NCI-H187 (cell line): ENCODE measurements at places on chromosomes 11 and 22.
A peak's percentile ranks its signal among the peaks of the same experiment; 100 is the strongest.

- DNase-seq: no peak
Measured at GRCh38 chr11:88312628-88313027, 24.9 kb downstream of the CTSC start.

DNA sequence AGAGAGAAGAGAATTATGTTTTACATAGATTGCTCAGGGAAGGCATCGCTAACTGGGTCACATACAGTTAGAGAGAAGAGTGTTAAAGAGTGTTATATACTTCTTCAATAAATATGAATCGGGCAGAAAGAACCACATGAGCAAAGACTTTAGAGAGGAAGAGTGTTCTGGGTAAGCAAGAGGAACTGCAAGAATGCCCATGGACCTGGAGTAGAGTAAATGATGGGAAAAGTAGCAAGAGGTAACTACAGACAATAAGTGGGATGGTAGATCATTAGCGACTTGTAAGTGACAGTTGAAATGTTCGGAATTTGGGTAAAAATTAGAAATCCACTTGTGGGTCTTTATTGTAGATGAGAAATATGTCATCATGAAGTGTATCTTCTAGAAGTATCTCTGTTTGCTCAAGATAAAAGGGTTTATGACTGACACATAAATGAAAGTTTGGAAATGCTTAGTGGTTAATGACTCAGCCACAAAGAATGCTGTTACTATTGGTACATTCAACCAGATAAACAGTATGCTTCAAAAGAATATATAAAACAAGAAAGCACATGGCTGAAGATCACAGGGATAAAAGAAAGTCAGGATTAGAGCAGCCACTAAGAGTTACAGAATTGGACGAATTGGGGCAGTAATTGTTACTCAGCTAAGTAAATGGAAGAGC, 229.3 kb downstream of the CASP12 start:
- DNase-seq: no peak

- peak; percentile 46 for DNase-seq
Measured at GRCh38 chr11:27698872-27699241, 1.4 kb downstream of the BDNF start.

GRCh38 chr11:118634431-118635236, 27.2 kb downstream of the PHLDB1 start:
- DNase-seq: peak; percentile 68

- no peak for DNase-seq
Measured at GRCh38 chr11:20238712-20239111, 78.4 kb upstream of the DBX1 start.

GRCh38 chr11:17634776-17635550, 84.4 kb upstream of the MYOD1 start:
- no peak for DNase-seq

GRCh38 chr11:125569915-125570621, 791 bp downstream of the EI24 start:
- DNase-seq: no peak

- no peak for DNase-seq
Measured at GRCh38 chr11:66293777-66294625, 2.3 kb downstream of the TMEM151A start.

GRCh38 chr11:68043349-68044144, 4.7 kb downstream of the TCIRG1 start:
- no peak for DNase-seq

DNA sequence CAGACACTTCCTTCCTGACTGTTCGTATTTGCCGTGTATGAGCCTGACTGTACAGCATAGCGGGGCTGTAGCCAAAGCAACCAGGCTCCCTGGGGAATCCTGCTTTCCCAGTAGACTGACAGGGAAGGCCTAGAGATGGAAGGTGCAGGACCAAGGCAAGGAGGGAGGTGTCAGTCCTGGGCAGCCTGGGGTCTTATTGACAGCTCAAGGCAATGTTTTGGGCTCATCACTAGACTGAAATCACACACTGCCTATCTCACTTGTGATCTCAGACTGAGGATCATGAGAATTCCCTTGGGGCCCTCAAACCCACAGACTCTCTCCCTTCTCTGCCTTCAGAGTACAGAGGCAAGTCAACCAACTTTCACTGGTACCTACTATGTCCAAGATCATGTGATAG, 346.8 kb upstream of the NARS2 start:
- DNase-seq: no peak

GRCh38 chr22:24289741-24290163, 19.1 kb downstream of the SPECC1L start:
- DNase-seq: no peak

DNA sequence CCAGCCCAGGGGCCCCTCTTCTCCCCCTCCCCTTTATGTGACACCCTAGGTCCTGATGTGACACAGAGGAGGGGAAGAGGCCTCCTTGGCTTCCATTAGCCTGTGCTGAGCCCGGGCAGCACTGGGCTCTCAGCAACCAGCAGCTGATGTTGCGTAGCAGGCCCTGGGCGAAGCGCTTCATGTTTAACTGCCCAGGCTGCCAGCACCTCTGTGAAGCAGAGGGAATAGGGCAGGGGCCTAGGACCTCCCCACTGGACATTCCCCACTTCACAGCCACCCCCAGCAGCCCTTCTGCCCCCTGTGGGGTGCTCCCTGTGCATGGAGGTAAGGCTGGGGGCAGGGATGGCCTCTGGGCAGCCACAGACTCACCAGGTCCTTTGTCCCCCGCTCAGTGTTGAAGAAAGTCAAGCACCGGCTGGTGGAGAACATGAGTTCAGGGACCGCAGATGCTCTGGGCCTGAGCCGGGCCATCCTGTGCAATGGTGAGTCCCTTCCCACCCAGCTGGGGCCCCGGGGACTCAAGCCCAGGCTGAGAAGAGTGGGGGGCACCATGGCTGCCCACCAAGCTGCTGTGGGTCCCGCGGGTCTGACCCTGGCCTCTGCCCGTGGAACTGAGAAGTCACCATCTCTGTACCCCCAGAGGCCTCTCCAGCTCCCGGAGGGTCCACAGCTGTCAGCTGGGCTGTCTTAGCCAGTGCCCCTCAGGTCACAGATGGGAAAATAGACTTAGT, 11.6 kb downstream of the PICK1 start:
- DNase-seq: no peak

DNA sequence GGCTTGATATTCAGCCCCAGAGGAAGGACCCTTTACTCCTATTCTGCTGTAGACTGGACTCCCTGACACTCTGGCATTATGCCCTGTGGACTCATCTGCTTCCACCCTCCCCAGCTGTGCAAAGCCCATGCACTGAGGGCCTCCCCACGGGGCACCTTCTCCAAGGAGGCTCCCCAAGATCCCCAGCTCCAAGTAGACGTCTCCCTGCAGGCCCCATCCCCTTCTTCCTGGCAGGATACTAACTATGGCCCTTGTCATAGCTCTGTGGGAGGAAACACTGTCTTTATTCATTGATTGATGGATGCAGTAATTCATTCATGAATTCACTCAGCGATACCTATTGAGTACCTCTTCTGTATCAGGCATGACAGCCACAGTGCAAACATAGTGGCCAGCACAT, 15.3 kb upstream of the APOL6 start:
- DNase-seq: no peak

DNA sequence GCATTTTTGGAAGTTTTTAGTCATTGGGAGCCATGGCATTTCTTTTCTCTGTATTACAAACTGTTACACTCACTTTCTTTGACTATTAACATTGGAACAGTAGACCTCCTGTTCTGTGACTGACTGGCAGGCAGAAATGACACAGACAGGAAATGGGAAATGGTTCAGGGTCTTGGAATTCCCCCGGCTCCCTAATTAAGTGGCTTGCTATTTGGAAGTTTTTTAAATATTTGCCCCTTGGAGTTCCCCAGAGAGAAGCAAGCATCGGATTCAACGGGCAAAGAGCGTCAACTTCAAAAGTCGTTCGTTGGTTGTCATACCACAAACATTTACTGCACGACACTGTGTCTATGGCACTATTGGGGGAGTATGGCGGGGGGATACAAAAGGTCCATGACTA, 1.1 kb upstream of the BIRC2 start:
- DNase-seq: no peak

DNA sequence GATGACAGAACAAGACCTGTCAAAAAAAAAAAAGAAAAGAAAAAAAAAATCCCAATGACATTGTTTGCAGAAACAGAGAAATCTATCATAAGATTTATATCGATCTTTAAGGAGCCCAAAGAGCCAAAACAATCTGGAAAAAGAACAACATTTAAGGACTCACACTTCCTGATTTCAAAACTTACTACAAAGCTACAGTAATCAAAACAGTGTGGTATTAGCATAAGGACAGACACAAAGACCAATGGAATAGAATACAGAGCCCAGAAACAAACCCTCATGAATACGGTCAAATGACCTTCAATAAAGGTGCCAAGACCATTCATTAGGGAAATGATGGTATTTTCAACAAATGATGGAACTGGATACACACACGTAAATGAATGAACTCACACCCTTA, 12.2 kb downstream of the ARVCF start:
- no peak for DNase-seq

GRCh38 chr11:110525883-110526282, 96.1 kb downstream of the FDX1 start:
- DNase-seq: peak; percentile 52

GRCh38 chr11:30705913-30706675, 119.9 kb upstream of the MPPED2 start:
- DNase-seq: no peak

DNA sequence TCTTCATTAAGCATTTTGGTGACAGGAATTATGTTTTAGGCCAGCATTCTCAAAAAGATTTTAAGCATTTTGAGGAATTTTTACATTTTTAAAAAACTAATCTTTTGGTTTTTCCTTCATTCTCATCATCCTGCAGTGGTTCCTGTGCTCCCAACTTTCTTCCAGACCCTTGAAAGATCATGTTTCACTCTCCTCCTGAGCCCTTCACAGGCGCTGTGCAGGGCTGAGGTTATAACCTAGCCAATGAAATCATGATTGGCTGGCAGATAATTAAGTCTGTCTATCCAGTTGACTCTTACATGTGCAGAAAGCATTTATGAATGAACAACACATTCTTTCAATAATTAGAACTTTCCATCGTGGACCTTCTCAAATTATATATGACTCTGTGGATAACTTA, 226.3 kb downstream of the DDX10 start:
- DNase-seq: no peak

DNA sequence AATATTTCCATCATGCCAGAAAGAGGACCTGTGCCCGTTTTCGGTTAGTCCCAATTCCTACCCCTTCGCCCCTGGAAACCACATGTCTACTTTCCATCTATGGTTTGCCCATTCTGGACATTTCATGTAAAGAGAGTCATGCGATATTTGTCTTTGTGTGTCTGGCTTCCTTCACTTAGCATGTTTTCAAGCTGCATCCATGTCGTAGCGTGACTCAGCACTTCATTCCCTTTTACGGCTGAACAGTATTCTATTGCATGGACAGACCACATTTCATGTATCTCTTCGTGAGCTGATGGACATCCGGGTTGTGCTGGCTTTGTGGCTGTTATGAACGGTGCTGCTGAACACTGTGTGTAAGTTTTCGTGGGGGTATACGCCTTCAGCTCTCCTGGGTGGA, 43.4 kb downstream of the SCUBE1 start:
- DNase-seq: no peak

DNA sequence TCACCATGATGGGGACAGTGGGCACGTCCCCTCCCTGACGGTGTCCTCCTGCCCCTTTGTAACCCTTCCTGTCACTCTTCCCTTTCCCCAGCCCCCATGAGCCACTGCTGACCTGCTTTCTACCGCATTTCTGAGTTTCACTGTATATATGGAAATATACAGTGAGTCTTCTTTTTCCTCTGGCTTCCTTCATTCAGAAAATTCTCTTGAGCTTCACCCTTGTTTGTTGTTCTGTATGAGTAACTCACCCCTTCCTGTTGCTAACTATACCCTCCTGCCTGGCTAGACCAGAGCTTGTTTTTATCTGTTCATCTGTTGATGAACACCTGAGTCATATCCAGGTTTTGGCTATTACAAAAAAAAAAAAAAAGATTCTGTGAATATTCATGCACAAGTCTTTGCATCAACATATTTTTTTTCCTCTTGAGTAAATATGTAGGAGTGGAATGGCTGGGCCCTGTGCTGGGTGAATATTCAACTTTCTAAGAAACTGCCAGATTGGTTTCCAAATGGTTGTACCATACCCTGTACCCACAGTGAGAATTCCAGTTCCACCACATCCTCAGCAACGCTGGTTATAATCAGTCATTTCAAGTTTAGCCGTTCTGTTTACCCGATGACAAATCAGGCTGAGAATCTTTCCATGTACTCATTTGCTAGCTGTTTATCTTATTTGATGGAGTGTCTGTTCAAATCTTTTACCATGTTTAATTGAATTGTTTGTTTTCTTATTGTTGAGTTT, 62.0 kb downstream of the IGF2 start:
- no peak for DNase-seq

DNA sequence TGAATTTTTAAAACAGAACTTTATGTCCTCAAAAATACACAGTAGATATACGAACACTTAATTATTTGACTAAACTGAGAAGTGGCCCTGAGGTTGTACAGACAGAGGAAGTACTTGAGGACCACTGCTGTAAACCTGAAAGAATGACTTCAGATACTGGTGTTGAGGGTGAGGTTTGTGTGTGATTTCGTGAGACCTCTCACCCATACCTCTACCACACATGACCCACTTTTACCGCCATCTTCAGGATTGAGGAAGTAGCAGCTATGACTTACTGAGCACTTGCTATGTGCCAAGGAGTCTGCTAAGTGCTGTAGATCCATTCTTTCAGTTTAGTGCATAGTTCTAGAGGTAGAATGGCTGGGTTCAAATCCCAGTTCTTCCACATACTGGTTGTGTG, 21.9 kb downstream of the MMP13 start:
- no peak for DNase-seq

- no peak for DNase-seq
Measured at GRCh38 chr22:19429950-19430889, 1.3 kb downstream of the HIRA start.

DNA sequence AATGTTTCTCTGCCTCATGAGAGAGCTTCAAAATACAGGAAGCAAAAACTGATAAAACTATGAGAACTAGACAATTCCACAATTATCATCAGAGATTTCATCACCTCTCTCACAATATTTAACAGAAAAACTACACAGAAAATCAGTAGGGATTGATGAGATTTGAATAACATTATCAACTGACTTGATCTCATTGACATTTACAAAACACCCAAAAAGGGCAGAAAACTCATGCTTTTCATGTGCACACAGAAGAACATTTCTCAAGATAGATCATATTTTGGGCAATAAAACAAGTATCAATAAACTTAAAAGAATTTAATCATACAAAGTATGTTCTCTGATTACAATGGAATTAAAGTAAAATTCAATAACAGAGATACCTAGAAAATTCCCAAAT, 35.6 kb downstream of the BTBD10 start:
- DNase-seq: no peak

- DNase-seq: no peak
Measured at GRCh38 chr22:40805239-40805638, 13.9 kb downstream of the SLC25A17 start.
